ENCODE measurements at places on chromosomes 2 and 18.

DNA sequence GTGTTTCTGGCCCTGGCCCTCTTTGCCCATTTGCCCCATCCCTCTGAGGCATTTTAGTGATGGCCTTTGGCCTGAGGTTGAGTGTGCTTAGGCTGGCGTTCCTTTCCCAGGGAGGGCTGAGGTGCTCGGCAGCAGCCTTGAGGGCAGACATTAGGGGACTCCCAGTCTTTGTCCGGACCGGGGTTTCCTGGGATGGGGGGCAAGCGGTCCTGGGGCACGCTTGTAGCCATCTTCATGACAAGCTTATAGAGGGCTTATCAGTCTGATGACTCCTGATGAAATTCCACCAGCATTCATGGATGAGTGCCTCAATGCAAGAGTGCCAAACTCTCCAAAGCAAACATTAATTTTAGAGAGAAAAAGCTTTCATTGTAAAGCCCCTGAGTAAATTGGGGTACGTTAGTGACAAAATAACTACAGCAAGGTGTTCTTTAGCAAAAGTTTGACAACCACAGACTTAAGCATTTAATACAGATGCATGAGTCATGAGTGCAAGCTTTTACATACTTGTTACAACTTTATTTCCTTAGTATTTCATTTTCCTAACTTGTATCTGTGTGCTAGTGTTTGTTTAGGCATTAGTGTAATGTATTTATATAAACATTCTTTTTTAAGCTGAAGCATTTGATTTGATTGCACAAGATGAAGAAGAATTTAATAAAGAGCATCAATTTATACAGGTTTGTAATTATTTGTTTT, 45.6 kb downstream of the CEP192 start:
- no peak for DNase-seq

DNA sequence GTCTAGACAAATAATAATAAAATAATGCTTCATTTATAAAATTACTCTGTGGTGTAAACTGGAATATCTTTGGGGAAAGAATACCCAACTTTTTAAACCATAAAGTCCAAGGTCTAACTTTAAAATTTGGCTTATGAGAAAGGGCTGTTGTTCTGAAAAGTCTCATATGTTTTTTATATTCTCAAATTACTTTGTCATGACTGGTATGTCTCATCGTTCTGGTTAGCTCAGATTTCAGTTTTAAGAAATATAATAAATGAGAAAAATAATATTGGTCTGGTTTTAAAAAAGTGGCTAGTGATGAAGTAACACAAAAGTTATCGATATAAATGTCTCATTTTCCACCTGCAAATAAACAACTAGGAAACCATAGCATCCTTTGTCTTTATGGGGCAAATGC, 1658.1 kb downstream of the LRP1B start:
- no peak for DNase-seq

DNA sequence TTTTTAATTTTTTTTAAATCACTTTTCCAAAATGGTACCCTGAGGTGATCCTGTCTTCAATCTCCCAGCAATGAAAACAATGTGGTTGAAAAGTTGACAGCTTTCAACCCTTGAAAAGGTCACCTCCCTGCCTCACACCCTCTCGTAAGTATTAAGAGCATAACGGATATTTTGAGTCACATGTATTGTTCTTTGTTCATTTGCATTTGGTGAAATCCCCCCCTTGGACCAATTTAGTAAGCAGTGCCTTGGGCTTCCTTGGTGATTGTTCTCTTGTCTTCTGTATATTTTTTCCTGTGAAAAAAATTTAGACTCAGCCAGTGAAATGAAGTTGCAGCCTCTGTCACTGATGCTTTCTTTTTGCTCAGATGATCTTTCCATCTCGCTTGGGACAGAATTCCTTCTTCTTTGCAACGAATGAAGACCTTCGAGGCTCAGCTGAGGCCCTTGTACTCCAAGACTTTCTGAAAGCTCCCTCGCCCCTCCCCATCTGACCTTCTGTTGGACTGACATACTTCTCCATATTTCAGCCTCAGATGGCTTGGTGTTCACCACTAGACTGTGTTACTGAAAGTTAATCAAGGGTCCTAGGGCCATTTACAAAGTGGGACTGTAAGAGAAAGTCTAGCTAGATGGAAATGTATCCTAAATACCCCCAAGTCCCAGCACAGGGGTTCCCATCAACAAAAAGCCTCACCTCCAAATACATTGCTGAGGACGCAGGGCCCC, 158.4 kb downstream of the BCL2 start:
- DNase-seq: no peak

- DNase-seq: no peak
Measured at GRCh38 chr18:63788447-63789096, 13.4 kb downstream of the SERPINB7 start.

DNA sequence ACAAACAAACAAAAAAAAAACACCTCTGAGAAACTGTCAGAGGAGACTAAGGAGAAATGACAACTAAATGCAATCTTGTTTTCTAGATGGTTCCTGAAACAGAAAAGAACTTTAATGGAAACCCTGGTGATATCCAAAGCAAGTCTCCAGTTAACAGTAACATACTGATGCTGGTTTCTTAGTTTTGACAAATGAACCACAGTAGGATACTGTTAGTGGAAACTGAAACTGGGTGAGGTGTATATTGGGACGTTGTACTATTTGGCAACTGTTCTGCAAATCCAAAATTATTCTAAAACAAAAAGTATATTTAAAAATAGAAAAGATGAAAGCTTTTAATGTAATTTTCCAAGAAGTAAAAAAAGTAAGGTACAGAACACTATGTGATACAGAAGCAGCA, 11.4 kb downstream of the SESTD1 start:
- DNase-seq: no peak

Measured in posterior cingulate gyrus (tissue), 11 donors.